ENCODE measurements at places on chromosomes 5 and 9.
A peak's percentile ranks its signal among the peaks of the same experiment; 100 is the strongest.

GRCh38 chr9:85524531-85524930 lies 217.2 kb downstream of the AGTPBP1 start:
- no peak for DNase-seq

GRCh38 chr9:78030553-78031443 lies 813 bp downstream of the GNAQ start:
- peak; percentile 36 for DNase-seq

- no peak for DNase-seq
Measured at GRCh38 chr5:176704355-176704754, 57.1 kb downstream of the TSPAN17 start.

- DNase-seq: peak; percentile 34
Measured at GRCh38 chr9:105911104-105911911, 217.0 kb downstream of the TMEM38B start.

- DNase-seq: no peak
Measured at GRCh38 chr9:30197453-30197852, 2187.0 kb upstream of the ACO1 start.

DNA sequence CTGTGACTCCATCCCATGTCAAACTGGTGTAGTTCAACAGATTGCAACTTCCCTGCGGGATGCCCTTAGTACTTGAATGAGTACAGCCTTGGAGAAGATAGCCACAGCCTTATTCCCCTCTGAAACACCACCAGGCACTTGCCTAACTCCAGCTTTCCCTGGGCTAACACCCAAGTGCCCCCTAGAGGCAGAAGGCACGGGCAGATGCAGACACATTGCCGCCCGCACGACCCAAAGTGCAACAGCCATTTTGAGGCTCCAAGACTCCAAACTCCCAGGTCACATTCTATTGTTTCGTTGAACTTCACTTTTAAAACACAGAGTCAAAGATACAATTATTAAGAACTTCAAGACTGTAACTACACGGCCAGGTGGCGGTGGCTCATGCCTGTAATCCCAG lies 163.6 kb upstream of the CDH6 start:
- DNase-seq: no peak

DNA sequence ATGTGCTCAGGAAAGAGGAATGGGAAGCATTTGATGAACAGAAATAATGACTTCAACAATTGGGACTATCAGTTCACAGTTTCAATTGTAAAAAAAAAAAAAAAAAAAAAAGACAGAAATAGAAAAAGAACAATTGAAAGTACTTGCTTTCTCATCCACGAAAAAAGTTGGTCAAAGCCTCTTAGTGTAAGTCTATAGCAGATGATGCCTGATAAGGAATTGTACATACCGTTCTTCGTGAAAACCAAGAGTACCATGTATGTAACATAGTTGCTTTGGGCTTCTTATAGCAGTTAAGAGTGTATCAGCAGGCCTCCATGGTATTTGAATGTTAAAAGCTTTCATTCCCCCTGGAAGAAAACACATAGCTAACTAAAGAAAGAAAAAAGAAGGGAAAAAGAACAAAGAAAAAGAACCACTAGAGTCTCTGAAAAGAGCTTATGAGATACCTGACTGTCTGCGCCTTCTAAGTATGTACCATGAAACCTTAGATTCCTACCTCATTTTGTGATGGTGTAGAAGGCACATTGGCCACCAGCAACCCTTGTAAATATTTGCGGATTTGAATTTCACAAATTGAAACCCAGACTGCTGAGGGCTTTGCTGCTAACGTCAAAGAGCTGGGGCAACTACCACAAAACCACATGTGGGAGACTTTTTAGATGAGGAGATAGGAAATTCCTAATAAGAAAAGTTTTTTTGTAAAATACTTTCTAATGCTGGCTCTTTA lies 75.2 kb downstream of the TMC1 start:
- DNase-seq: peak; percentile 33

- DNase-seq: no peak
Measured at GRCh38 chr5:109230369-109230768, 179.4 kb downstream of the PJA2 start.

DNA sequence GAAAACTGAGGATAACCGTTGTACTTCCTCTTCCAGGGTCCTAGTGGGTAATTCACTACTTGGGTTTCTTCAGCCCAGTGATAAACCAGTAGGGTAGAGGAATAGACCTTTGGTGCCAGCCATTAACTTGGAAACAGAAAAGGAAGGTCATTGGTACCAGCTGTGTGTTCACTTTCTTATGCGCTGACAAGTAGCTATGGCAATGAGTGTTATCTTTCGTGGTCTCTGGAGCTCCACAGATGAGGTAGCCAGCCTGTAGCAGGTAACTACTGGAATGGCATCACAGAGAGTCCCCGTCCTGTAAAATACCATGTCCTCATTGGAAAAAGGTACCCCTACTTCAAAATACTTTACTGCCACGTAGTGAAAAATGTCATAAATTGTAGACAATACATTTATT lies 2.3 kb downstream of the UHRF2 start:
- DNase-seq: no peak
